NCI-H446 (cell line): ENCODE measurements at places on chromosomes 16 and 17.

DNA sequence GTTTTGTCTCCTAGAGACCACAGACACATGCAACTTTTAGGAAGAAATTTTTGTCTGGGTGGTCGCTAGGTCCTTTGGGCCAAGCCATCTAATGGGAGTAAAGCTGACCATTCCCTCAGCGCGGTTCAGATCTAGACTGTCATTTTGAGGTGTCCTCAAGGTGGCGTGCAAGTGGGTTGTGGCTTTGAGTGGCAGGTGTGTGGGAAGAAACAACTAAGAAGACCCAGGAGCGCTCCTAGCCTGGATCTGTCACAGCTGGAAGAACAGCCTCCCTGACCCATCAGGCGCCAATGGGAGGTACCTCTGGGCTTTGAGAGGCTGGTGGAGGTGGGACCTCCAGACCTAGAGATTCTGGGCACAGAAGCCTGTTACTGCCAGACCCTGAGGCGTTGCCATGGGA lies 645.1 kb downstream of the KCNJ18 start:
- no peak for DNase-seq

- no peak for DNase-seq
Measured at GRCh38 chr17:4407216-4407615, 26.5 kb upstream of the SPNS3 start.

DNA sequence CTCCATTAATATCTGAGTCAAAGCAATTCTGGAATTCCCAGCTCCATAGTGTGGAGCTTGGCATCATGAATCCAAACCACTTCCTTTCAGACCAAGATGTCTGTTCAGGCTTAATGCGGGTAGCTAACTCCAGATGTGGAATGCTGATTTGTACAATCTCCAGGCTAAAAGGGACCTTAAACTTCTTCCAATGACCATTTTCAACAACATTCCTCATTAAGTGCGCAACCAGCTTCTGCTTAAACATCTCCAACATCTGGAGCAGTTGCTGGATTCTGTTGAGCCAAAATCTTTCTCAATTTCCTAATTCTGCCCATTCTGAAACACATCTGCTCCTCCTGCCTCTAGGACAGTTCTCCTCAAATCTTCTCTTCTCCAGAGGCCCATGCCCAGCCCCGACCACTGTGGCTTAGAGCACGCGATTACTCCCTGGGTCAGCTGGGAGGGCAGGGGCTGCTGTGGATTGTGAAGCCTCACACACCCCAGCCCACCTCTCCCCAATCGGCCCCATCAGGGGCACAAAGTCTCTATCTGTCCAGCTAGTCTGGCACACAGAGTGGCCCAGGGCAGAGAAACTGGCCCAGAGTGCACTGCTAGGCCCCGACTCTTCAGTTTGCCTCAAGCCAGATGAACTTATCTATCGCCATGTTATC lies 36.2 kb downstream of the ASPA start:
- DNase-seq, result no peak

- no peak for DNase-seq
Measured at GRCh38 chr17:59764292-59764741, 56.9 kb downstream of the VMP1 start.

DNA sequence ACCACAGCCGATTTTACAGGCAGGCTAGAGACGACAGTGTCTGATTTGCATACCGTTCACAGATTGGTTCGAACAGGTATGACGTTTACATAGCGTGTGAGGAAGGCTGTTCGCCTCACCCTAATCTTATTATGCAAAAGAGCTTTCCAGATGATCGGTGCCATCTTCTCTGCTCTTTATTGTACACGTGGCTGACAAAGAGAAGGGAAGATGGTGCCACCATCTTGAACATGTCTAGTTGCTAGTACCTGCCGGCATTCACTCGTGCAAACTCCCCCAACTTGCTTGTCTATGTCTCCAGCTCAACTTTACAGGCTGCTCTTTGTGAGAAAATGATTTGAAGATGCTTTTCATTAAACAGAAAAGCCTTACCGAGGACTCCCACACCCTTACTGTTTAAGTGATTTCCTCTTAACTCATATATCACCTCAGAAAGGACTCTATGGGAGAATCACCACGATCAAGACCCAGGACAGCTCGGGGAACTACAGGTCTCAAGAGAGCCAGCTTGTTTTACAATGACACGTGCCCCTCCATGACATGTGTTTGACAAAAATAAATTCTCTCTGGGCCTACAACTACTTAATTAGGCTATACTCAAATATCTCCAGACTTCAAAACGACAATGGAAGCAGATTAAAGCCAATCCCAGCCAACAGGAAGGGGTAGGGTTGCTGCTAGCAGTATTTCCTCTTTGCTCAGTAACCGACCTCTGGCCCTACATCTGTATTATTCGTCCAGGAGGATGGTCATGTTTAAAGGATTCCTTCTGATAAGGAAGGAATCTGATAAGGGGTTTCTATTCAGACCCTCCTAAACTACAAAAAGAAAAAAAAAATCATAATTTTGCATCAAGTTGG lies 480.6 kb downstream of the TMEM114 start:
- no peak for DNase-seq

DNA sequence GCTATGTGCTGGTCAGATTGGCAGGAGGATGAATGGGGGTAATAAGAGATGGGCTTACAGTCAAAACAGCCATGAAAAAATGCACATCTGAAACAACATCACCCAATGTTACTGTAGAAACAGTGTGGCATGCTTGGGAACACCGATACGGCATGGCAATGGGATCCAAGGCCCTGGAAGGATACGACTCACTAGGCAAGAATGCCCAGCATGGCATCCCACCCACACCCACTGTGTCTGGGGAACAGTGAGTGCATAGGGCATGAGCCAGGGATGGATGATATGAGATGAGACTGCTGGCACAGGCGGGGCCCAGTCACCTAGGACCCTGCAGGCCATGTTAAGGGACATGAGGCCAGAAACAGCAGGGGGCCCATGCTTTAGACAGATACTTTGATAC lies 11.5 kb downstream of the TRIM25 start:
- DNase-seq, result no peak

GRCh38 chr16:27515874-27516353 lies 33.8 kb downstream of the GTF3C1 start:
- DNase-seq, result no peak

DNA sequence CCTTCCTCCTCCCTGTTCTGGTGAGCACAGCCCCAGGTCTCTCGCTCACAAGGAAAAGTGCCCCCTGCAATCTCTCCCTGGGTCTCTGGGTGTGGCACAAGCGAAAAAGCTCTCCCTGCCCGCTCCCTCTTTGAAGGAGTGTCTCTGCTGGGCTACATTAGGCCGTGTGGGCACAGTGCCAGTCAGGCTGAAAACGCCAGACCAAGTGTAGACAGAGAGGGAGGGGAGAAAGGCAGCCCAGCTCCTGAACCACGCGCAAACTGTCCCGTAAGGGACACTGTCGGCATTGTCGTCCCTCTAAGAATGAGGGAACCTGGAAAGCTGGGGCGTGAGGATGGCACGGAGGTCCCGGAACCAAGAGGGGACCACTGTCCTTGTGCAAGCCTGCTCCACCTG lies 3.9 kb downstream of the SMIM5 start:
- no peak for DNase-seq

DNA sequence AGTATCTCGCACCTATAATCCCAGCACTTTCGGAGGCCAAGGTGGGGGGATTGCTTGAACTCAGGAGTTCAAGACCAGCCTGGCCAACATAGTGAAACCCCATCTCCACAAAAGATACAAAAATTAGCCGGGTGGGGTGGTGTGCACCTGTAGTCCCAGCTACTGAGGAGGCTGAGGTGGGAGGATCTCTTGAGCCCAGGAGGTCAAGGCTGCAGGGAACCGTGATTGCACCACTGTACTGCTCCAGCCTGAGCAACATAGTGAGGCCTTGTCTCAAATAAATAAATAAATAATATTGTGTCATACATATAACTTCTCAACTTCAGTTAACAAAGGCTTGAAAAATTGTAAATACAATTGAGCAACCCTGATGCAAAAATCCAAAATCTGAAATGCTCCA lies 8.2 kb downstream of the AMFR start:
- DNase-seq, result no peak

DNA sequence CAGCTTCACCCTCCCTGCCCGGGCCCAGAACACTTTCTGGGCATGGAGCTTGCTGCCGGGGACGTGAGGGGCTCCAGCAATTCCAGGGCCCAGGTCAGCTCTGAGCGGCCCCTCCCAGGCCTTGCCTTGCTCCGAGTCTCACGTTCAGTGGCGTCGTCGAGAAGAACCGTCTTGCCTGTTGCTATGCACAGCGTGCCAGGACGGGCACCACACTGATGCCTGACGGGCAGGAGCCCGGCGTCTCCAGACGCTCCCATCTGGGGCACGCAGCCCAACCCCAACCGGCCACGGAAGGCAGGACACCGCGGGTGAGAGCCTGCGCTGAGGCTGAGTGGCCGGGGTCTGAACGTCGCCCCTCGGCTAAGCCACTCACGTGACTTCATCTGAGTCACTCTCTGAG lies 27.1 kb downstream of the TIMM22 start:
- no peak for DNase-seq

DNA sequence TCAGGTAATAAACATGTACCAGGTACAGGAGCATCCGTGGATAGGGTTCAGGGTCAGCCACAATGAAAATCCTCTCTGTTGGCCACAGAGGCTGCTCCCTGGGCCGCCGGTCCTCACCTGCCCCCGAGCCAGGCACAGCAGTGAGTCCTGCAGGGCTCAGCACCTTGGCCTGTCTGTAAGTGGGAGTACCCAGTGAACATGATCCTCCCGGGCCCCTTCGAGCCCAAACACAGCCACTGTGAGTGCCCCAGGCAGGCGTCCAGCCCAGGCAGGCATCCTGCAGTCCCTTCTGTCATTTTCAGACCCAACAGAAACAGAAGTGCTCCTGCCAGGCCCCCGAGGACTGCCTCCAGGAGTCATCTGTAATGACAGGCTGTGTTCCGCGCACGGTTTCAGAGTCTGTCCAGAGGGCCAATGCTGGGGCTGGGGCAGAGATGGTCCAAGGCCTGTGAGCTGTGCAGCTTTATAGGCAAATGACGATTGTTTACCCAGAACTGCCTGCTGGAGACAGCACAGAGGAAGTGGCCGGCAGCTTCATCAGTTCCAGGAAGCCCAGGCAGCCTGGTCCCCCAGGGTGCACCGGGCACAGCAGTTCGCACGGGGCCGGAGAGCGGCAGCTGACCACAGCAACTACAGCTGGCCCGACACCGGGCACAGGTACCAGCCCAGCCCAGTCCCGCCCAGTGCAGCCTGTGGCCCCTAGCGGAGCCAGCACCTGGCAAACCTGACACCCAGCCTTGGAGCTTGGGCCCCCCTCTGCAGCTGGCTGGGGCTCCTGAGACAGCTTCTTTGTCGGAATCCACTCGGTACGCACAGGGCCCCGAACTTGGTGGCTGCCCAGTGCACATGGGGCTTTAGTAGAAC lies 13.2 kb downstream of the SLC7A5 start:
- peak; percentile 10 for DNase-seq

DNA sequence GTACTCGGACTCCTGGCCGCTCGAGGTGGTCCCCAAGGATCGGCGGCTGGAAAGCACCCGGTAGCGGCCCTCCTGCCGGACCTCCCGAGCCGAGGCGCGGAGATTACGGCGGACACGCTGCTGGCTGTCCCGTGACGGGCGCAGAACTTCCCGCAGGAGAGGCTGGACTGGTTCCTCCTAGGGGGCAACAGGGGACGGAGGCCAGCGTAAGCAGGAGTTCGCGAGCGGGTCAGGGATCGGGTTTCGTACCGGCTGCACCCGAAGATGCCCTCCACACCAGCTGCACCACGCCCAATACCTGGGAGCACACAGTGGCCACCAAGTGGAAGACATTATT lies 341 bp downstream of the SLC7A6OS start:
- DNase-seq, result no peak

DNA sequence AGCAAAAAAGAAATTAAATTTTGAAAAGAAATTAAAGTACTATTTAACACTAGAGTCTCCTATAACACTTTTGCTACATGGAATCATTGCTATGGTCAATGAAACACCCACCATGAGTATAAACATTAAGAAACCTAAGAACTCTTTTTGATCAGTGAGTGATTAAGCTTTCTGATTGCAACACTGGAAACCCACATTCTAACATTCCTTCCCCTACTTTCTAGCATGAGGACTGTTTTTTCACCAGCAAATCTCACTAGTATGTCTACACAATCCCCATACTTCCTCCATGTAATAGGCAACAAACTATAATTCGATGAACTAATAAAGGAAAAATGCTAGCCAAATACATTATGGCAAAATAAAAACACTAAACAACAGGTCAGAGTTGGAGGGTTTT lies 54.7 kb downstream of the SKAP1 start:
- no peak for DNase-seq

GRCh38 chr16:50099957-50100648 lies 34.3 kb downstream of the HEATR3 start:
- no peak for DNase-seq

- DNase-seq, result no peak
Measured at GRCh38 chr17:11304568-11304967, 63.6 kb downstream of the SHISA6 start.

GRCh38 chr17:55238931-55239297 lies 25.8 kb upstream of the HLF start:
- DNase-seq, result no peak

- no peak for DNase-seq
Measured at GRCh38 chr17:71600137-71600789, 520.6 kb upstream of the SOX9 start.

GRCh38 chr16:15952265-15952711 lies 2.9 kb downstream of the ABCC1 start:
- DNase-seq, result no peak

GRCh38 chr17:82154881-82155331 lies 56.9 kb upstream of the FASN start:
- DNase-seq, result no peak

GRCh38 chr17:50501054-50501453 lies 7.2 kb upstream of the MYCBPAP start:
- DNase-seq, result no peak

GRCh38 chr17:53724726-53725125 lies 98.0 kb upstream of the KIF2B start:
- no peak for DNase-seq

DNA sequence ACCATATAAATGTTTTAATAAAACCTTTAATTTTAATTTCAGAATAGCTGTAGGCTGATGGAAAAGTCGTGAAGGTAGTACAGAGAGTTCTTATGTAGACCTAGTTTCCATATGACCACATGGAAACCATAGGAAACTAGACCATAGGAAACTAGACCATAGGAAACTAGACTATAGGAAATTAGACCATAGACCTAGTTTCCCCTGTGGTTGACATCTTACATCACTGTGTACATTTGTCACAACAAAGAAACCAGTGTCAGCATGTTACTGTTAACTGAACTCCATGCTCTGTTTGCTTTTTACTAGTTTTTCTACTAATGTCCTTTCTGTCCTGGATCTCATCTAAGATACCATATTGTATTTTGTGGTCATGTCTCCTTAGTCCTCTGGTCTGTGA lies 14.6 kb downstream of the NUDT7 start:
- DNase-seq, result no peak

GRCh38 chr17:78430892-78431691 lies 52.6 kb downstream of the PGS1 start:
- no peak for DNase-seq
